ENCODE measurements at places on chromosomes 7 and 10.

DNA sequence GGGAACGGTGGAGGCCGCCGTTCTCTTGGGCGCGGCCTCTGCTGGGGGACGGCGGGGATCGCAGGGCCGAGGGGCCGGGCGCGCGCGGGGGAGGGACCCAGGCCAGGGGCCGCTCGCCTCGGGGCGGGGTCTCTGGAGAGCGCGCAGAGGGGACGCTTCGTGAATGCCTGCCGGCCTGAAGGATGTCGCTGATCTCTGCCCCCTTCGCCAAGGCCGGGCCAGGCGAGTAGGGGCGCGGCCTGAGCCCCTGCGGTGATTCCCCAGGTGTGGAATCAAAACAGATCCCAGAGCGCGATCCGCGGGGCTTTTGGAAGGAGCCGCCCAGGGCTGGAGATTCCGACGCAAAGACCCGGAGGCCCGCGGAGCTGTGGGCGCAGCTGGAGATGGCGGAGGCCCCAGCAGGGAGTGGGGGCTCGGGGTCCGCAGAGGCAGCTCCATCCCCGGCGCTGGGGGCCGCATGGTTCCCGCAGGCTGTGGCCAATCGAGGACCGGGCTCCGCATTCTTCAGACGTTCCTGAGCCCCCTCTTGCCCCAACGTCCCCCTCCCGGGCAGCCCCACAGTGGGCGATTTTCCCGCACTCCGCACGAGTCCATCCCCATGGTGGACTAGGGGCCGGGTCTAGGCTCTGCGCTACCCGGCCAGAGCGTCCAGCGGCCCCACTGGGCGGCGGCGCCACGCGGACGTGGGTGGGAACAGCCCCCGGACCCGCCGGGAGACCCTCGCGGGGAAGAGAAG lies 166.0 kb downstream of the ACTR3B start:
- DNase-seq: no peak

- DNase-seq: no peak
These were observed 603.7 kb upstream of the MKI67 start for GRCh38 chr10:128729910-128730420.

DNA sequence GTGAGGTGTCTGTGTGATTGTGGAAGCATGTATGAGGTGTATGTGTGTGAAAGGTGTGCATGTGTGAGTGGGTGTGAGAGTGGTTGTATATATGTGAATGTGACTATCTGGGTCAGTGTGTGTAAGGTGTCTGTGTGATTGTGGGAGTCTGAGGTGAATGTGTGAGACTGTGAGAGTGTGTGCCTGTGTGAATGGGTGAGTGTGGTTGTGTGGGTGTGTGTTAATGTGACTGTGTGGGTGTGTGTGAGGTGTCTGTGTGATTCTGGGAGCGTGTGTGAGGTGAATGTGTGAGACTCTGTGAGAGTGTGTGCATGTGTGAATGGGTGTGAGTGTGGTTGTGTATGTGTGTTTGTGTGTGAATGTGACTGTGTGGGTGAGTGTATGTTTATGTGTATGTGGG lies 385.1 kb downstream of the TCERG1L start:
- DNase-seq: no peak

- no peak for DNase-seq
These were observed 61.6 kb upstream of the BTRC start for GRCh38 chr10:101292194-101293006.

GRCh38 chr7:105916603-105917002 lies 40.2 kb upstream of the ATXN7L1 start:
- no peak for DNase-seq

- DNase-seq: no peak
These were observed 37.2 kb downstream of the FIGNL1 start for GRCh38 chr7:50412973-50413372.

DNA sequence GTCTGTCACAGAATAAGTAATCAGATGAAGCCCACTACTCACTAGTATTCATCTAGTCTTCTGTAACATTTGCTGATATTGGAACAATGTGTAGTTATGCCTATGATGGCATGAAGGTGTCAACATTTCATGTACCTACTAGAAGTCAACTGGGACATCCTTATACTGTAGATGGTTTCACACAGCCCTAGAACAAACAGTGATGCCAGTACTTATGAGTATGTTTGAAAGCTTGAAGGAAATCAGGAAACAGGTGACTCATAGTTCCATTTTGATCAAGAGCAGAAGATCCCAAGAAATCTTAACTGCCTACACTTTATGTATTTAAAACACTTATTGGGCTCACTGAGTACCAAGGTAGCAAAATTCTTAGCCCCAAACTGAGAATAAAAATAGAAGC lies 1519.6 kb downstream of the REEP3 start:
- no peak for DNase-seq

DNA sequence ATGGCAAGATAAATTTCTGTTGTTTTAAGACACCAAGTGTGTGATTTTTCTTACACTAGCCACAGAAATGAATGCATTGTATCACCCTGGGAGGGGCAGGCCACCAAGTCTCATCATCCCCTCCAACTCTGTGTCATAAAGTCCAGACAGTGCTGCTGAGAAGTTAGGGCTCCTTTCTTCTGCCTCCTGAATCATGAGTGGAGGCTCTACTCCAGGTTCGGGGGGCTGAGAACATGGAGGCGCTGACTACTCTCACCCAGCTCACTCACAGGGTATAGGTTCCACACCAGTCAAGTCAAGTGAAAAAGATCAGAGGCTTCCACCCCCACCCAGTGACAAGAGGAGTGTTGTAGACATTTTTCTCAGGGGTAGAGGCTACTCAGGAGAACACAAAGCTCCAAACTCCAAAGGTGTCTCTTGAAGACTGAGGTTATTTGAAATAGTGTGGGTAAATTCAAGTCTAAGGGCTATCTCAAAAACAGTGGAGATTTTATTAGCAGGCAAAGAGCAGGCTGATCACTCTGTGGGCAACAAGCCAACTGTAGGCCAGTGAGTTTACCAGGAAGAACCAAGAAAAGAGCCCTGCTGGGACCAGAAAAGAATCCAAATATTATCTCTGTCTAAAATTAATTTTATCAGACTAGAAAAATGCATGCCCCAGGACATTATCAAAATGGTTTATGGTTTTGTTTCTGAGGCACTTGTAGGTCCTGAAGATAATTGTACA lies 118.6 kb upstream of the RET start:
- no peak for DNase-seq

DNA sequence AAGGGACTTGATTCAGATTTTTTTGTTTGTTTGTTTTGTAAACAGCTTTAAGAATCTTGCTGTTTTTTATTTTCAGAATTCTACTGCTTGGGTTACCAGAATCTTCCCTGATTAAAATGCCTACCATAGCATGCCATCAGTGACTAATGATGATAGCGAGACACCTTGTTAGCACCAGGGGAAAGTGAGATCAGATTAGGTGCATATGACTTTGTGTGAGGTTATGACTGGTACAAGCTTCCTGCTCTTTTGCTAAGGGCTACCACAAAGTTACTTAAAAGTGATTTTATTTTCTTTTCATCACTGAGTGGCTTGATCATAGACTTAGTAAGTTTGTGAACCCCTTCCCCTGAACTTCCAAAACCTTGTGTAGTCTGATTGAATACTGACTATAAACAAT lies 93.5 kb downstream of the SND1 start:
- no peak for DNase-seq

GRCh38 chr10:42836096-42836495 lies 53.5 kb downstream of the BMS1 start:
- no peak for DNase-seq

DNA sequence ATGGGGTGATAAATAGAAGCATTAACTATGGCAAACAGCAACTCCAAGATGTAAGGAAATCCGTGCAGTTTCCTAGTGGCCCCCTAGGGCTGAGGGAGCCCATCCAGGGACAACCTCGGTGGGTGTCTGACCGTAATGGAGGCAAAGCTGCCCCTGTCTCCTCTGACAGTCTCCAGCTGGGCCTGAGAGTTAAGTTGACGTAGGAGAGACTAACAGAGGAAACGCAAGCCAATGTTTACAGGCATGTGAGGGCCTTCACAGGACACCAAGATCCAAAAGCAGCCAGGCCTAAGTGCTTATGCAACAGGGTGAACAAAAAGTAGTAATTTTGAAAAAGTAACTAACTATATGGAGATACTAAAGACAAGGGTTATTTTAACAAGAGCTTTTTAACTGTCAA lies 330.0 kb upstream of the C7orf33 start:
- no peak for DNase-seq

DNA sequence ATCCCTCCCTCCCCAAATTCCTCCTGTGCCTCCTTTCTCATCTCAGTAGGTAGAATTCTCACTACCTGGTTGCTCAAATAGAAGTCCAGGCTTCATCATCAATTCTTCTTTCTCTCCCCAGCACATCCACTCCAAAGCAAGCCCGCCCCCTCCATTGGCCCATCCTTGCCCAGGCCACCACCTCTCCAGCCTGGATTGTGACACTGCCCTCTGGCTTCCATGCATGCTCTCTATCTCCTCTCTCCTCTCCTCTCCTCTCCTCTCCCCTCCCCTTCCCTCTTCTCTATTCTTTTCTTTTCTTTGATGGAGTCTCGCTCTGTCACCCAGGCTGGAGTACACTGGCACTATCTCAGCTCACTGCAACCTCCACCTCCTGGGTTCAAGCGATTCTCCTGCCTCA lies 144.9 kb downstream of the UBE2H start:
- peak; percentile 36 for DNase-seq

Data from SW 1271 (cell line).